ENCODE measurements at places on chromosomes 5 and 9. TPM values are rescaled to one million over a fixed set of nuclear protein-coding genes. Genes with fewer than 3 reads are reported as not detected.

The CATSPER3 gene
- 0.19 TPM for total RNA-seq

The PCDHGB6 gene
- total RNA-seq, result 1.7 TPM

The NTNG2 gene
- 0.28 TPM for total RNA-seq

The CDC20B gene
- total RNA-seq, result not detected

The DBH gene
- total RNA-seq, result not detected
